Glomerular endothelial cell (primary cell): ENCODE measurements at places on chromosomes 16 and 17.

DNA sequence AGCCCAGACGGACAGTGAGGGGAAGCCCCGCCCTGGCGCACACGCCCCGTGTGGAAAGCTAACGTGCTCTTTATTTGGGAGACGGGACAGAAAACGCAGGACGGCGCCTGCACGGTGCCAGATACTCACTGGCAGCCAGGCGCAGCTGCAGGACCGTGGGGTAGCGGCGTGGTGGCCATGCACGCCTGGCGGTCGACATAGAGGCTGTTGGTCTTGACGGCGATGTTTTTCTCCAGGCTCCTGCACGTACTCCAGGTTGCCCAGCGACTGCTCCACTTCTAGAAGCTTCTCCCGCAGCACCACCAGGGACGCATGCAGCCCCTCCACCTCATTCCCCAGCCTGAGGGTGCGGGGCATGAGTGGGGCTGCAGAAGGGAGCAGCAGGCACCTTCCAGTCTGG, 5.1 kb upstream of the C1QTNF8 start:
- no peak for DNase-seq

DNA sequence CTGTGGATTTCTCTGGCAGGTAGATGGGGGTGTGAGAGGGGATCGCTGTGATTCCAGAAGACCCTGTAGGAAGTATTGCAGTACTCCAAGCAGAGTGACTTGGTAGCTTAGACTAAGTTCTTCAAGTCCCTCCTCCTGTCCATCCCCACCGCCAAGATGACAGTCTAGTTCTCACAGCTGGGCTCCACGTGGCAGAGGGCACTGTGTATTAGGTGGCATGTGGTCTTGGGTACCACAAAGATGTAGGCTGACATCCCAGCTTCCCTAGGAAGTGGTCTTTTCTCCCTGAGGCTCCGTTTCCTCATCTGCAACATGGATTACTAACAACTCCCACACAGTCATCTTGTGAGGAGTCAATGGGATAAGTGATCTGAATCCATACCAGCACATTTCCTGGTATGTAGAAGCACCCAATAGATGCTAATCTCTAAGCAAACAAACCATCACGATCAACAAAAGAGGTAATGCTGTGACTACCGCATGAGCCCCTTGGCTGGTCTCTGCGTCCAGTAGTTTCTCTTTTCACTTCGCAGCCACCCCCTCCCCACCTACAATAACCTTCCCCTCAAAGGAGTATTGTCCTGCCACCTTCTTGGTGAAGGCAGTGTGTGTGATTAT, 349.1 kb upstream of the EEF2KMT start:
- no peak for DNase-seq

DNA sequence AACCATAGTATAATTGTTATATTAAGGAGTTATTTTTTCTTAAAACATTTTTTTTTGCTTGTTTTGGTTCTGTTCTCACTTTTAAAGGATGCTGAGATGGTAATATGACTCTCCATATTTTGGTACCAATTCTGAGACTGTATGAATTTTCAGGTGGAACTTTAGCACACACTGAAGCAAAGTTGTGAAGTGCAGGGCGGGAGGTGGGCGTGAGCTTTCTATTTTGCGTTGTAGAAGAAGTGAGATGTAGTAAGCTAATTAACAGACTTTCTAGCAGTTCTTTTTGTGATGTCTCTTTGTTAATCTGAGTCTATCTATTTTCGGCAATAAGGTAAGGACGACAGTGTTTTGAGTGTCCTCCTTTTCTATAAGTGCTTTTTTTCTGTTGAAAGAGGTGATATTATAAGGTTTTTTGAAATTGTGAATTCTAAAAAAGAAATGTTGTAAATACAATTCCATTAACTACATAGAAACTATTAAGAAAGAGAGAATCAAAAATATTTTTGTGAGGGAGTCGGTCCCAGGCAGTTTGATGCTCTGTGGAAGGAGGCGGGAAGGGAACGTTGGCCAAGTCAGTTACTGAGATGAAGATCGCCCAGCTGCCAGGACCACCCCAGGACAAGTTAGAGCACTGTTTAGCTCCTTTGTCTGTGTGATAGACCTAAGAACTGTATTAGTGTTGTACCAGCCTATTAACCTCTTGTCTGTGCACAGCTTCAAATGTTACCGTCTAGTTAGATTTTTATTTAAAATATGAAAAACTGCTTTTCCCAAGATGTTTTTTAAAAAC, 65.0 kb downstream of the CCDC182 start:
- DNase-seq, result no peak

- DNase-seq, result no peak
Measured at GRCh38 chr16:11788914-11789313, 8.1 kb downstream of the ZC3H7A start.
